ENCODE measurements at places on chromosomes 1 and 21.

- DNase-seq = peak; percentile 33
These were observed 20.8 kb downstream of the NAV1 start for GRCh38 chr1:201559679-201560162.

DNA sequence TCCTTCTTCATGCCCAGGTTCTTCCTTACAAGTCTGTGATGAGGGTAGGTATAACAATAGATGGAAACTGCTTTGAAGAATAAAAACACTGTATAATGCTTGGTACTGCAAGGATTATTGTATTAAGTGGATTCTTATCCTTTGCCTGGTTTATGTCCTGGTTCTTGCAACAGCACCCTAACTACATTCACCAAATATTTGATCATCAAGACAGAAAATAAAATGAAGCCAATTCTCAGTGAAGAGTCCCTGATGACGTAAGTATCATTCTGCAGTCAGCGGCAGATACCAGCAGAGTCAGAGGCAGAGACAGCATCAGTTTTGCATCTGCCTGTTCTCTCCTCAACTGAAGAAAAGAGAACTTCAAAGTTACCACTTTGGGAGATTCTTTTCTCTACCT lies 19.7 kb downstream of the ARHGEF11 start:
- no peak for DNase-seq

DNA sequence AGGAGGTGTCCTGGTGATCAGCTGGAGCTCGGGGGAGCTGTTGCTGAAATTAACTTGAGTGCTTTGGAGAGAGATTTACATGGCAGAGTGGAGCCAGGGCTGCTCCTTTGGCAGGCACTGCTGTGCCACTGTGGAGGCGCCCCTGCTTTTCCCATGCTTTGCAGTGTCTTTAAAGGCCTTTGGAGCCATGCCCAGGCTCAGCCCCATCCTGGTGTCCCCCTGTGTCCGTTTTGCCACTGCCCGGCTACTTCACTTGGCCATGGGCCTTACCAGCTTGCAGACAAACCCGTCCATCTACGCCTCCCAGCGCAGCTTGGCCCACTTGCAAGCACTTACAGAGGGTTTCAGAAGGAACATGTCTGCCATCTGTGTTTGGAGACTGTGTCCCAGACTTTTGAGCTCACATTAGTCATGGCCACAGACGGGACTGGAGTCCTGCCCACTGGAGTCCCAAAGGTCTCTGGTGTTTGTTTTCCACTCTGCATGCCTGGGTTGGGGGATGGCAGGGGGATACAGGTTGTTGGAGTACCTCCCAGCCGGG lies 18.2 kb upstream of the LAMTOR5 start:
- no peak for DNase-seq

DNA sequence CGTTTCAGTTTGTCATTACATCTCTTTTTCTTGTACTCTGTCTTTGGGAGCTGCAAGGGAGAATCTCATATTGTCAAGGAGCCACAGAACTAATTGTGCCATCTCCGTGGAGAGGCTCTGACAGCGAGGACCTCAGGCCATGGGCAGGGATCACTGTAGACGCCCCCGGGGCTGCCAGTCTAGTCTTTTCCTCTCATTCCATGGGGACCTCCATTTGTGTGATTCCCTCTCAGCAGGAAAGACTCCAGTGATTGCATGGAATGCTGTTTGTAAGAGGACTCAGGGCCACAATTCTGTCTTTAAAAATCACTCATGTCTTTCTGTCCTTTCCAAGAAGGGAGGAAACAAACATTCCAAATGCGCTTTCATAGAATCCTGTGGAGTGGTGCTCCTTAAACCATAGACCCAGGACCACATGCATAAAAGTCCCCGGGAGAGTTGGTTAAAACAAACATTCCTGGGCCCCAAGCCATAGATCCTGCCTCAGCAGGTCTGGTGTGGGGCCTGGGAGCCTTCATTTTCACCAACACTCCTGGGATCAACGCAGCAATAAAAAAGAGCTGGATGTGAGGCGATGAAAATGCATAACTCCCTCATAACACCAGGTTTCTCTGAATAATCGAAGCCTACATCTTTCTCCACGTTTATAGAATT lies 104.5 kb downstream of the ZP4 start:
- no peak for DNase-seq

DNA sequence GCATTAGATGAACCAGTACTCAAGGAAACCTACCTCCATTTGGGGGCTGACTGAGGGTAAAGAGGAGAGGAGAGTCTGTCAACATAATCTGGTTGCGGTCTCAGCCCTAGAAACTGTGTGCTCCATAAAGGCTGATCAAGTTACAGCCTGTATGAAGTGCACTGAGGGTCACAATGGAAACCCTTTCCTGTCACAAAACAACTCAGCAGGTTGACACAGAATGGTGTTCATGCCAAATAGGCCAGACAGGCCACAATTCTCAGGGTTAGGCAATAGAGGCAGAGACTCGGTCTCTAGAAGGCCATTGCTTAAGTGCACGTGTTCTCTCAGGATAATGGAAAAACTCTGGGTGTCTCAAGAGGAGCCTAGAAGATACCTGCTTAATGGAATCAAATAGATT lies 4.1 kb upstream of the ANKRD35 start:
- DNase-seq = no peak

GRCh38 chr1:57470036-57470435 lies 46.2 kb upstream of the DAB1 start:
- no peak for DNase-seq

DNA sequence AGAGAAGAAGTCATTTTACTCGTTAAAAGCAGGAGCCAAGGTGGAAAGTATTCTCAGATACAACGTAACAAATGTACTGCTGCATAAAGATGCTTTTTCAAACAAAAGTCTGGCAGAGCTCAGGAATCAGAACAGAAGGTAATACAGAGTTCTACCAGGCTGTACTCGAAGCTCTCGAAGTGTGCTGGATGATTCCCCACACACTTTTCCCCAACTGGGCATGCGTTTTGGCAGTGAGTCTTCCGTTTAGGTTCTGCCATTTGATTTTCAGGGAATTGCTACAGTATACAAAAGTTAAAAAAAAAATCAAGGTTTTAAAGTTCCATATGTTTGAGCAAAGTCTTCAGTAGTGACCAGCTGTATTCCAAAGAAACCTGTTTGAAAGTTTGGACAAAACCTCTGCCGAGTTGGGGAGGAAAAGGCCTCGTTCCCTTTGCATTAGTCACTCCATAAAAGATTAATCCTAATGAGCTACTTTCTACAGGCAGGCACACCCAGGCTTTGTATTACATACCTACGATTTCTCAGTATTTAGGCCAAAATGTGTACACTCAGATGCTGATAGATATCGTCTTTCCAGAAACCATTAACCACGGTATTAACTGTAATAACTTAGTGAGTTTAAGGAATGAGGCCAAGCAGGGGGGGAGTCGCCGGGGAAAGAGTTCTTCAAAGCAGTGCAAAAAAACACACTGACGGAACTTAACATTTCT lies 477.1 kb downstream of the LMO4 start:
- DNase-seq = no peak

- DNase-seq = no peak
These were observed 550 bp upstream of the NFYC start for GRCh38 chr1:40690771-40691537.

- DNase-seq = no peak
These were observed at the start of gene FCN3 for GRCh38 chr1:27374362-27375086. TSS of gene FCN3 (minus strand) at chr1:27374824. CDS start at chr1:27374818, 6 bp downstream.

All from stimulated activated CD8-positive, alpha-beta memory T cell treated with anti-CD3 and anti-CD28 coated beads, Interleukin-2, amount 100 ng/mL, for 1 hour (primary cell).